ENCODE measurements at places on chromosomes 3 and 15.

DNA sequence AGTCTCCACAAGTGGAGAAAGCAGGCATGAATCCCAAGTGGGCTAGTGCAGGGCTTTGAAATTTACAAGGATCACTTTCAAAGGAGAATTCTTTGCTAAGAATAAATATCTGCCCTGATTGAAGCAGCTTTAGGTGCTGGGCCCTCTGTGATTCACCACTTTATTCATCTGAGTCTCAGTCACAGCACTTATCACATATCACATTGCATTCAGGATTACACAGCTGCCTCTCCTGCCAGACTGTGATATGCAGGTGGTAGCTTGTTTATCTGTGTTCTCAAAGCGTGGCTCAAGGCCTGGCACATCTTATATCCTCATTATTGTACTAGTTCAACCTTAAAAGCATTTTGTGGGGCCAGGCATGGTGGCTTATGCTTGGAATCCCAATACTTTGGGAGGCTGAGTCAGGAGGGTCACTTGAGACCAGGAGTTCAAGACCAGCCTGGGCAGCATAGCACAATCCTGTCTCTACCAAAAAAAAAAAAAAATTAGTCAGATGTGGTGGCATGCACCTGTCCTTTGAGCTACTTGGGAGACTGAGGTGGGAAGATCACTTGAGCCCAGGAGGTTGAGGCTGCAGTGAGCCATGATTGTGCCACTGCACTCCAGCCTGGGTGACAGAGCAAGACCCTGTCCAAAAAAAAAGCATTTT is 156.9 kb upstream of the EIF1B start:
- no peak for DNase-seq

DNA sequence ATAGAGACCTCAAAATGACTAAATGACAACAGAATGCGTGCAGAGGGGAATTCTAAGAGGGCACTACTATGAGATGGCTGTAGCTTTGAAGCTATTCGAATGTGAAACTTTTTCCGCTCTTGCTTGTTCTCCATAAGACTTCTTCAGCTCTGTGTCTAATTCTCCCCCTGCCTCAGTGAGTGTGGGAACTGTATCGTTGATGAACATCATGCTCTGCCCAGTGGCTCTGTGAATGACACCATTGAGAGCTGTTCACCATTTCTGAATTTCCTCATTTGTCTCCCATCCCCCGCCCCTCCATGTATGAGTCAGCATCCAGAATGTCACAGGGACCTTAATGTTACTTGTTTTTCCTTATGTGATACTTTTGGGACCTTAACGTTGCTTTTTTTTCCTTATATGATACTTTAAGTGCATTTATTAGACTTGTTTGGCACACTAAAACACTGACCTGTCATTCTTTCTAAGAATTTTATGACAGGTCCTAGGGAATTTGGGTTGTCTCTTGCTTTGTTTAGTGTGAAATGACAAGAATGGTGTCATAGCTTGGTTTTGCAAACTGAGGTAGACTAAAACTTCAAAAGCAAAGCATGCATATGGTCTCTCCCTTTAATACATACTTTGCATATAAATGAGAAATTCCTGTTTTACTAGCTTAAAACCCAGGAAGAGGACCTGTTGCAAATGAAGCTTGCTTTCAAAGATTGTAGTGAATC is 99.6 kb downstream of the FNDC3B start:
- no peak for DNase-seq

DNA sequence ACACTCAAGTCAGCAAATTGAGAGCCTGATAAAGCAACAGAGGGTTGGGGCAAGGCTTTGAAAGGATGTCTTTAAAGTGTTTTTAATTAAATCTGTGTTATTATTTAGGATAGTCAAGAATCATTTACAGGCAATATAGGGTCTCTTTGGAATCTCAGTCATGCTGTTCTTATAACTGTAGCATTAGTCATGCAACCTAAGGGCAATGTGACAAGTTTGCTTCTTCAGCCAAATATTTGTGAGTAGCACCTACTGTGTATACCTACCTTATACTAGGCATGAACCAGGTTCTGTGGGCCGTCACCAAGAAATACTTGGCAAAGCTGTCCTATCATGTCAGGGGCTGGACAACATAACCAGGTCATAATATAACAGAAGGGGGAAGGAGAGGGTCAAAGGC is 184.6 kb upstream of the TRIM42 start:
- no peak for DNase-seq

GRCh38 chr3:183252973-183253527 is at the start of gene B3GNT5:
TSS of gene B3GNT5 (plus strand) at chr3:183253253. CDS start at chr3:183269799, 16,546 bp downstream.
- no peak for DNase-seq

GRCh38 chr15:63374686-63375520 is 6.7 kb downstream of the CA12 start:
- DNase-seq, result no peak

DNA sequence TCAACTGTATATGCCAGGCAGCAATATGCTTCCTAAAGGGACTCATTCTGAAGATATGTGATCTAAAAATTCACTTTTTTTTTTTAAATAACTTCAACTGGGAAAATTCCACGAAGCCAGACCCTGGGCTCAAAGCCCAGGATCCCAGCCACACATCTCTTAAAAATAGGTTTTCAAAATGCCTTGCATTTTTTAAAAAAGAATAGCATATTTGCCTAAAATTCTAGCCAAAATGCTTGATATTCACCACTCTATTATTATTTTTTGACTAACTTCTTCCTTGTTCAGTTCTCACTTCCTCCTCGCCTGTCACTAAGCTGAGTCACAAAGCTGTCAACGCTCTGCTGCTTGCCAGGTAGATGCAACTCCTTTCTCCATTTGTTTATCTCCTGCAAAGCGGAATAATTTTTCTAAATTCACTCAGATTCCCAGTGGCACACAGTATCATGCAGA is 28.0 kb upstream of the VGLL4 start:
- no peak for DNase-seq

DNA sequence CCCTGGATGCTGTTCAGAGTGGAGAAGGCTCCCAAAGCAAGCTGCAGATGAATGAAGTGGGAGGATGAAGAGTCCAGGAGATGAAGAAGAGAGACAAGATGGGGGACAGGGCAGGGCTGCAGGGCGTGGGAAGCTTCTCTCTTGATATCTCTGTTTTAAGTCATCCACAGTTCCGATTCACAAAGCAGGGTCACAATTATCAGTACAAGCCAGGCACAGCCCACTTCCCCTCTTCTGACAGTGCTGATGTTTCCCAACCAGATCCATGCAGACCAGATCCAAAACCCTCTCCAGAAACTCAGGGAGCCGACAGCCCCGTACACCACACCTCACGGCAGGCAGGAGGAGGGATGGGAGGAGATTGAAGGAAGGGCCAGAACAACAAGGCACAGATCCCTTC is 31.1 kb downstream of the NTRK3 start:
- DNase-seq, result no peak

- no peak for DNase-seq
Measured at GRCh38 chr15:25091421-25092158, 136.8 kb downstream of the SNRPN start.

- no peak for DNase-seq
Measured at GRCh38 chr3:27471923-27472550, 12.1 kb downstream of the SLC4A7 start.

GRCh38 chr3:29991198-29991597 is 615.2 kb upstream of the TGFBR2 start:
- DNase-seq, result no peak

- DNase-seq, result no peak
Measured at GRCh38 chr3:108403198-108403597, 106.8 kb downstream of the HHLA2 start.

DNA sequence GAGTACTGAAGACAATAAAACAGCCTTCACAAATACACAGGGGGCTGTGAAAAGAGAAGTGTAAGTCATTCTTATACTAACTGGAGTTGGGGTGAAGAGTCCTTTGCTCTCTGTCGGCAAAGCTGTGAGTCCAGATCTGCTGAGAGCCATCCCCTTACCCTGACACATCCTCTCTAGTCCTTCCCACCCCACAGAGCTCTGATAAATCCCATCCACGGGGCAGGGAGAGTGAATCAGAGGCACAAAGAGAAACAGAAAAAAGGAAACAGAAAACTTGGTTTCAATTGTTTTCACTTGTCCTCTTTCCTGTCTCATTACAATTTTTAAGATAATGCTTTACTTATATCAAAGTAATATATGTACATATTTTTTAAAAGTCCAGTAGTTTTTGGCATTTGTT is 18.2 kb upstream of the ZNF639 start:
- DNase-seq, result no peak

GRCh38 chr3:183555541-183556081 is at the start of gene KLHL6:
TSS of gene KLHL6 (minus strand) at chr3:183555706. CDS start at chr3:183555653, 53 bp downstream.
- DNase-seq, result peak; percentile 53

GRCh38 chr3:188791311-188791710 is 380.5 kb upstream of the TPRG1 start:
- DNase-seq, result no peak

- no peak for DNase-seq
Measured at GRCh38 chr3:52872245-52872644, 25.1 kb downstream of the STIMATE start.

DNA sequence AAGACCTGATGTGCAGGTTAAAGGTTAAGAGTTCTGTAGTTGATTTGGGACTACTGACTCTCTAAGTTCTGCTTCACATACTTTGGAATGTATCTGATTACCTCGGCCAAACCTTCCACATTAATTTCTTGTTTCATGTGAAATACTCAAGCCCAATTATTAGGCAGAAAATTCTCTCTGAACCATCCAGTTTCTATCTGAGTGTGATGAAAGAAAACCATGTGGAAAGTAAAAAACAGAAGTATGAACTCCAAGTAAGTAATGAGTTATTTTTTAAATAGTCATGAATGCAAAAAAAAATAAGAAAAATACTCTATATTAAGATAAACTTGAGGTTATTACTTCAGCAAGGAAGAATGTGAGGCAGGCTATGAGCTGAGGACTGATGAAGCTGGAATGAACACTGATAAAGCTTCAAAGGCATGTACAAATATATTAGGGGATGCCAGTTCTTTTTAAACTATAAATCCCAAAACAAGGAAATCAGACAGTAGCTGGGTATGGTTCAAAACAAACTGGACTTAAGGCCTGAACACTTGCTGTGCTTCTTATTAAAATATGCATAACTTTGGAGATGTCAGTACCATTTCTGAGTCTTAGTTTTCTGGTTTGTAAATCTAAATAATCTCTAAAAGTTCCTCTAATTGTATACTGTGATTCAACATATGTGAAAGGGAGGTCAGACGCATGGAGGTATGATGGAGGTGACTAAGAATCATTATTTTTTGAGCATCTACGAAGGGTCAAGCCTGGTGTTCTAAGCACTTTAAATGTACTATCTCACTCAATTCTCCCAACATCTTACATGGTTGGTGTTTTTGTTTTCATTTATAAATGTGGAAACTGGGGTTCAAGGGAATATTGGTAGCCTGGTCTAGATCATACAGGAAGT is 59.6 kb downstream of the COL6A6 start:
- no peak for DNase-seq

- DNase-seq, result no peak
Measured at GRCh38 chr3:146449076-146449475, 20.3 kb downstream of the PLSCR2 start.

DNA sequence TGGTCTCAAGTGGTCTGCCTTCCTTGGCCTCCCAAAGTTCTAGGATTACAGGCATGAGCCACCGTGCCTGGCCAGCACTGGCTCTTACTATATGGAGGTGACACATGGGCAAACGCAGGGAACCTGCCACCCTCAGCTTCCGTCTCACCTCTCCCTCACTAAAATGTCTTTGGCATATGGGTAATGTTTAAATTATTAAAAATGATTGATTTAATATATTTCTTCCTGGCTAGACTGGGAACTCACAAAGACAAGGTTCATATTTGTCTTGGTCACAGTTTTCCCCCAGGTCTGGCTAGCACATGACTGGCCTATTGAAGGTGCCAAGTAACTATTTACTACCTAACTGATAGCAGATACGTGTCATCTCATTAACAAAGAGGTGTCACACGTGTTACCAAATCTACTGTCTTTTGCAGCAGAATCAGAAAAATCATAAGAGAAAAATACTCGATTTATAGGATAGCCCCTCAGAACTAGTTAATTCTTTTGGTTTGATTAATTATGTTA is 48.2 kb downstream of the SYNM start:
- DNase-seq, result no peak

Data from activated T-cell treated with anti-CD3 and anti-CD28 coated beads for 1 hour (primary cell).